ENCODE measurements at places on chromosomes 13 and 19.

GRCh38 chr19:47155148-47155547 is 24.5 kb downstream of the SAE1 start:
- DNase-seq = no peak

GRCh38 chr13:66821551-66821950 is 408.6 kb downstream of the PCDH9 start:
- DNase-seq = peak; percentile 67

GRCh38 chr13:97018029-97018819 is 23.9 kb upstream of the OXGR1 start:
- peak; percentile 68 for DNase-seq

- DNase-seq = no peak
Observed at GRCh38 chr19:17602872-17603510, 47.5 kb downstream of the COLGALT1 start.

GRCh38 chr19:5261156-5261890 is 79.3 kb downstream of the PTPRS start:
- no peak for DNase-seq

GRCh38 chr13:56271686-56272085 is 869.0 kb upstream of the PRR20A start:
- DNase-seq = no peak

DNA sequence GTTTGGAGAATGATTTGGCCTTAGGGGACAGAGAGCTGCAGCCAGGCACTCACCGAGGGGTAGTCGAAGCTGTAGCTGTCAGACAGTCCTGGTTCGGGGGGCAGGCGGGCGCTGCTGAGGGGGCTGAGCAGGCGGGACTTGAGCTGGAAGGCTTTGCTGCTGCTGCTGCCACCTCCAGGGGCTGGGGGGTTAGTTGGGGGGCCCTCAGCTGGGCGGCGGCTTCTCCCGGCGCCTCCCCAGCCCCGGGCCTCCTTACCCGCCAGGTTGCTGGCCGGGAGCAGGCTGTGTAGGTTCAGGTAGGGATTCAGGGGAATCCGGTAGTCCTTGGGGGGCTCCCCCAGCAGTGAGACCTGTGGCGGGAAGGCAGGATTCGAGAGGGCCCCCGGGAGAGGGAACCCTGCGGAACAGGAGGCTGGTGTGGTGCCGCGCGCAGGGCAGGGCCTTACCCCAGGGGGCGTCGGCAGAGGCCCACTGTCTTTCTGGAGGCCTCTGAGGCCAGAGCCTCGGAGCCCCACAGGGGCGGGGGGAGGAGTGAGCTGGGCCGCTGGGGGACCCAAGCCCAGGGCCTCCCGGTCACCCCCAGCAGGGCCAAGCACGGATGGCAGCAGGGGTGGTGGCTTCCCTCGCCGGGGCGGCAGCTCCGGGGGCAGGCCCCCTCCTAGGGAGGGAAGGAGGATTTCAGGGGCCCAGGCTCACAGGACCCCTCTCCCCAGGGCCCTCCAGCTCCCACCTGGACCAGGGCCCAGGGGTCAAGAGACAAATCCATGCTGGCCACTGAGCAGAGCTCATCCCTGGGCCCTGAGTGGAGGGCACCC is 5.0 kb upstream of the FDX2 start:
- DNase-seq = no peak

- no peak for DNase-seq
Observed at GRCh38 chr19:41016488-41017071, 25.5 kb downstream of the CYP2B6 start.

DNA sequence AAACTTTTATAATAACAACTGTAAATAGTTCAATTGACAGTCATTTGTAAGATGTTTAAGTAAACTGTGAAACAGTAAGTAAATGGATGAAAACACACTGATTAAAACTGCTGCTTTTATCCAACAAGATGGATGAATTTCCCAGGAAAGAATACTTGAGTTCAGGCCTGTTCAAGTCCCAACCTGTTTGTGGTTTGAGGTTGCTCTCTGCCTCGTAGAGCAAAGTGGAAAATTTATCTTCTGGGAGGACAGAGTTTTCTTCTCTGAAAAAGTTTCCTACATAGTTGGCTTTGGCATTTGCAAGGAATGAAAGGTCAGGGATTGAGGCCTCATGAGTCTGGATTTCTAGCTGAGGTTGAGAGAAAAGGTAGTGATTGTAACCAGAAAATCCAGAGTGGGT is 15.2 kb upstream of the ZNF543 start:
- DNase-seq = no peak

GRCh38 chr13:51739027-51739764 is 64.8 kb downstream of the DHRS12 start:
- peak; percentile 14 for DNase-seq

- DNase-seq = peak; percentile 71
Observed at GRCh38 chr13:72504131-72504841, 223.1 kb downstream of the MZT1 start.

DNA sequence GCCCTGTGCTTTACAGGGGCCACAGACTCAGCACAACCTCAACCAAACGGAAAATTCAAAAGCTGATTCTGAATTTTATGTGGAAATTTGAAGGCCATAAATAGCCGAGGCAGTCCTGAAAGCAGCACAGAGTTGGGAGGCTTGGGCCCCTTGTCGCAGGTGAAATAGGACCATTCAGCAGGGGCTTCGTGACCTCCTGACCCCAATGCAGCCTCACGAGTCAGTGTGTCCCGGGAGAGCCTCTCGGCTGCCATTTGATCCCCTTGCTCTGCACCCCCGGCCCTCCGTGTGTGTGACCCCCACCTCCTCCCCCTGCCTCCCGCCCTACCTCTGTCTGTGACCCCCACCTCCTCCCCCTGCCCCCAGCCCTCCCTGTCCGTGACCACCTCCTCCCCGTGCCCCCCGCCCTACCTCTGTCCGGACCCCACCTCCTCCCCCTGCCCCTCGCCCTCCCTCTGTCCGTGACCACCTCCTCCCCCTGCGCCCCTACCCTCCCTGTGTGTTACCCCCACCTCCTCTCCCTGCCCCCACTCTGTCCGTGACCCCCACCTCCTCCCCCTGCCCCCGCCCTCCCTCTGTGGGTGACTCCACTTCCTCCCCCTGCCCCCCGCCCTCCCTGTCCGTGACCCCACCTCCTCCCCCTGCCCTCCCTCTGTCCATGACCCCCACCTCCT is 41.7 kb upstream of the TFDP1 start:
- DNase-seq = no peak

- DNase-seq = no peak
Observed at GRCh38 chr19:5850743-5851293, 431 bp downstream of the FUT3 start.

DNA sequence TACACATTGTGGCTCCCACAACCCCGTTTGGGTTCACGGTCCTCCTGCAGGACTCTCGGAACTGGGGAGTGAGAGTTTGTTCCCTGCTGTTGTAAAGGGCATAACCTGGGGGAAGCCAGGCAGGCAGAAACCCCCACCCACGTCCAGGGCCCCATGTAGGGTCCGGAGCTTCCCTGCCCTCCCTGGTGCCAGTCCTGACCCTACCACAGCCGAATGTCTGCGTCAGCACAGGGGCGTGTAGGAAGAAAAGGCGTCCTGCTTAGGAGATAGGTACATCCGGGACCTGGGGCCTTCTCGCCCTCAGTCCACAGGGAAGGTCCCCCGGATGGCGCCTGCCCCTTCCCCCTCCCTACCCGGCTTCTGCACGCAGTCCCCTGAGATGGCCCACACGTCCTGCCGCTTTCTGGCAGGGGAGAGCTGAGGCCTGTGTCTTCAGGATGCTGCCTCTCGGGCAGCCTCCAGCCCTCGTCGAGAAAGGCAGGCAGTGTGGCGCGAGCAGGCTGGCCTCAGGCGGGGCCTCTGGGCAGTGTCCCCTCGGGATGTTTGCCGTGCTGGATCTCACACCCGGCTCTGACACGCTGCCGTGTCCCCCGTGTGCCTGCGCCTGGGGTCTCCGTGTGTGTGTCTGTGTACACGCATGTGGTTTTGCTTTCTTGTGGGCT is 19.1 kb downstream of the CSNK1G2 start:
- DNase-seq = no peak

GRCh38 chr13:31930901-31931522 is 100.6 kb upstream of the FRY start:
- no peak for DNase-seq

GRCh38 chr13:113581871-113582270 is 2.7 kb upstream of the TFDP1 start:
- no peak for DNase-seq

- no peak for DNase-seq
Observed at GRCh38 chr19:29255006-29255405, 42.1 kb upstream of the UQCRFS1 start.

GRCh38 chr13:43569658-43570057 is 217.1 kb downstream of the ENOX1 start:
- no peak for DNase-seq

DNA sequence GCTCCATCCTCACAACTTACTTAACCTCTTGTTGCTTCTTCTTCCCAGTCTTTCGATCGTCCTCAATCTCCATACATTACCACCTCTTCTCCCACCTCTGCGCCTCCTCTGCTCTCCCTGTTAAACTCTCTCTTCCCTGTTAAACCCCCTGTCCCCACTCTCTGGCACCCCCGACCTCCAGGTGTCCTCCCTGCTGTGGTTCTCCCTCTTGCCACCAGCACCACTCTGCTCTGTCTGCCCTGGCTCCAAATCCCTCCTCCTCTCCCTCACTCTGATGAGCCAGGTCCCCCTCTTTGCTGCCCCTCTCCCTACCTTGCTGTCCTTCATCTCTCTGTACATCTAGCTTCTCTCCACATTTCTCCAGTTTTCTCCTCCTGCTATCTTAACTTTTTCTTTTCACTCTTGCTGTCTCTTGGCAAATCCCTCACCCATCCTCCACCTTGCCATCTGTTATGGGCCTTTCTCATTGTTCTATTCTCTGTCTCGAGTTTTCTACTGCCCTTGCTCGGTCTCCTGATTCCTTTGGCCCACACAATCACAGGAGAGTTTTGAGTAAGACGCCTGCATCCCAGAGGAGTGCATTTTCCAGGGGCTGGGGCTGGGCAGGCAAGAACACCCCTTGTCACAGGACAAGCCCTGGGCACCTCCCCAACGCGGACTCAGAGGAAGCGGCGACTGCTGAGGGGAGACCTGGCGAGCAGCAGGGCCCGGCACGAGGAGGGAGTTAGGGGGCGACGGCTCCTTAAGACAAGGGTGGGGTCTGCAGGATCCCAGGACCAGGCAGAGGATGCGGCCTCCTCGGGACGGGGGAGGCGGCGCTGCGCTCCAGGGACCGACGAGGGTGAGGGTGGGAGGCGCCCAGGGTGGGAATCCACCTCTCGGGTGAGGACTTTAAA is 21.4 kb upstream of the ERVV-1 start:
- DNase-seq = peak; percentile 22

DNA sequence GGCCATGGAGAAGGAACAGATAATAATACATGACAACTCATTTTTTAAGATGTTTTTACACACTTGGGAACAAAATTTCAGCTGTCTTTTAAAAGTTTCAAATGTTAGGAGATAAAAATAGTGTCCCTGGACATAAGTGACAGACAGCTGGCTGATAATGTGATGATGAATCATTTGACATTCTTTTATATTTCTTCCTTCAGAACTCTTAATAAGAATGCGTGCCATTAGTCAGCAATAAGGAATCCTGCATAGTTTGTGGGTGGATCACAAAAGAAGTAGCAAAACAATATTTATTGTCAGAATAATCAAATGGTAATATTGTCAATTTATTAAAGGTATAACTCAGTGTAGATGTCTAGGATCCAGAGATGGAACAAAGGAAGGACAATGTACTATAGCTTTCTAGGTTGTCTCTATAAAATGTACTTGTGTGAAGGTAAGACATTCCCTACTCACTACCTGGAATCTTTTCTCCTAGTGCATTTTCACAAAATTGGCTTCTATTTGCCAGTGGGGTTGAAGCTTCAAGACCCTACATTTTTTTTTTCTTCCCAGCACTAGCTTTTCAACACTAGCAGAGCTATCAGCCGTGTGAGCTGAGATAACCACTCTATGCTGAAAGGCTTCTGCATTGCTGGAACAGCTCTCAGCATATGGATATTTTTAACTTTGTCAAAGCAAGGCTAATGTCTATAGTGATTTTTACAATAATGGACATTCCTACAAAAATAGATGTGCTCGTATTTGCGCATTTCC is 175.6 kb upstream of the SLITRK6 start:
- DNase-seq = no peak

- no peak for DNase-seq
Observed at GRCh38 chr19:40444825-40445312, 734 bp upstream of the SERTAD3 start.

GRCh38 chr19:1173845-1174809 is at the start of gene SBNO2:
Gene SBNO2 (minus strand): TSS chr19:1174268. CDS start chr19:1154276, 19,992 bp downstream.
- DNase-seq = peak; percentile 92

GRCh38 chr13:87677496-87678371 is 6.6 kb downstream of the SLITRK5 start:
- DNase-seq = peak; percentile 75

DNA sequence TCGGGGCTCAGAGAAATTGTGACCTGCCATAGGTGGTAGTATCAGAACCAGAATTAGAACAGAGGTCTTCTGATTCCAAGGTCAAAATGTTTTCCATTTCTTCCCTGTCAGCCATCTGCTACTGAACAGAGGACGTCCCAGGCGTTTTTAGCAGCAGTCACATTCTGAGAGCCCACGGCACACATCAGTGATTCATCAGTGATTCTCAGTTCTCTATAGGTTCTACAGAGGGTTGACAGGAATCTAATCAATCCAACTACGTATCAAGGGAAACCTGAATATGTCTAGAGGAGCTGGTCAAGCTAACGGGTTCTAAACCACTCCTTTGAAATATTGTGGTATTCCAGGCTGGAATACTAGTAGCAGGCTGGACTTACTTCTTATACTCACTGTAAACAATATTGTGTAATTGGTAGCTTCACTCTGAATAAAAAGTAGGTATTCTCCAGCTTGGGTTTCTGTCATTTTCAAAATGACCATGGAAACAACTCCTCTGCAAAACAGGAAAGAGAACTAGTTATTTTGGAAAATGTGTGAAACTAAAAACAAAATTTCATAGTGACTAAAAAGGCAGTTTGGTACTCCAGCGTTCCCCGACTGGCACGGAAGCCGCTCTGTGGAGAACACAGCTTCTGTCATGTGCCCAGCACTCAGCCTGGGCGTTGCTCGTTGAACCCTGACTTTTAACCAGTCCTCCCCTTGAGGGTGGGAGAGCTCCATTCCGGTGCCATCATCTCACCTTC is 43.2 kb downstream of the FLT3 start:
- no peak for DNase-seq

Measured in brain (organoid and tissue), 16 donors.